ENCODE measurements at places on chromosomes 1 and 21.

DNA sequence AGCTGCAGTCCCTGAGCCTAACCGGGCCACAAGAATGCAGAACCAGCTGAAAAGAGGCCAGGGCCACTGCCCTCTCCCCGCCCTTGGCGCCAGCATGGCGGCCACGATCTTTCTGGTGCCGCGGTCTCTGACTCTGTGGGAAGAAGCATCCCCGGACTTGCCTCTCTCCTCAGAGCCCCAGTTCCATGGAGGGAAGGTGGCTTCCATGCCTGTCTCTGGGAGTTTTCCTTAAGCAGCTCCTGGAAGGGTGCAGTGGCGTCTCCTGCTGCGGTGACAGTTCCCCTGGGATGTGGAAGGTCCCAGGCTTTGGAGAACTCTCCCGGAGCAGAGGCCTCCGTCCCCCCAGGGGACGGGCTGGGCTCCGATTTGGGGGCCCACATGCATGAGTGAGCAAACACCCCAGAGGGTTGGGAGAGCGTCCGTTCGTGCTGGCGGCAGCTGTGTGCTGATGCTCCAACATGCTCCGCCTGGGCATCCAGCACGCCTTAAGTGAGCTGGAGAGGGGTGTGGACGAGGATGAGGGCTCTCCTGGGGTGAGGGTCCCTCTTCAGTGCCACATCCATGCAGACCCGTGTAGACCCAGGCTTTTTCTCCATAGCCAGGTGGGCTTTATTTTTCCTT is 109.8 kb upstream of the COL6A1 start:
- DNase-seq = no peak

GRCh38 chr1:18642278-18643095 is 11.8 kb downstream of the PAX7 start:
- no peak for DNase-seq

GRCh38 chr1:94666797-94667196 is 125.2 kb upstream of the F3 start:
- no peak for DNase-seq

DNA sequence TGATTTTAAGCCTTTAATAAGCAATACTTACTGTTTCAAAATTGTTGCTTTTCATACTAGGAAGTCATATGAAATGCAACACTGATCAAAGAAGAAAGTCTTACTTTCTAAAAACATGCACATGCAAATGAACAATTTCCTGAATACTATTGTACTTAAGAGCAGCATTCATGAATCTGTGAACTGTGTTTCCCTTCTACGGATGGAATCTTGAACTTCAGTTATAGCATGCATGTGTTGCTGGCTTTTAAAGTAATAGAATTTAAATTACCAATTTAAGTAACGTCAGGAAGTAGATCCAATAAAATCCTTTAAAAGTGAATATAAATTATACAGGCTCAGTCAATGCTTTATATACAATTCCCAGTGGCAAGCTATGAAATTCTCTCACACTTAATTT is 348.9 kb downstream of the KCNT2 start:
- DNase-seq = no peak

GRCh38 chr1:192951691-192952460 is 107.3 kb downstream of the UCHL5 start:
- DNase-seq = no peak

- DNase-seq = no peak
Measured at GRCh38 chr1:162861101-162861500, at the start of gene CCDC190. Gene CCDC190, minus strand, starts transcription at chr1:162861175. Its CDS starts 1,529 bp downstream, at chr1:162859646.

GRCh38 chr1:3389093-3389833 is 65.2 kb upstream of the ARHGEF16 start:
- no peak for DNase-seq

- no peak for DNase-seq
Measured at GRCh38 chr1:7247158-7247557, 461.9 kb downstream of the CAMTA1 start.

DNA sequence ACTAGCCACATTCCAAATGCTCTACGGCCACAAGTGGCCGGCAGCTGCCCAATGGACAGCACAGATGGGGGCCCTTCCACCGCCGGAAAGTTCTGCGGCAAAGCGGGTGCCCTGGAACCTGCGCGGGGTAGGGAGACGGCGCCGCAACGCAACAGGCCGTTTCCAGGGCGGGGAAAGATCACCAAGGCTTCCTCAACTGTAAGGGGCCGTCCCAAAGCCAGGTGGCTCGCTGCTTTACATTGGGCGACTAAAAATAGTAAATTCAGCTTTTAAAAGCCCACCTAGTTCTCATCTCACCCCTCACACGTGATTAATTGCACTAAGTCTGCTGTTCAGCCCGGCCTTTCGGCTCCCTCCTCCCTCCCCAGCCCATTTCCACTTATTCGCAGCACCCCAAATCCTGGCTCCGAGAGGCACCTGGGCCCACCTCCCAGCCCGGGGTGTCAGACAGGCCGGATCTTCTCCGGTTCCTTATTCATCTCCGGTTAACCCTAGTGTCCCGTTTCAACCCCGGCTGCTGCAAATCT is 643 bp downstream of the CFAP298 start:
- no peak for DNase-seq

DNA sequence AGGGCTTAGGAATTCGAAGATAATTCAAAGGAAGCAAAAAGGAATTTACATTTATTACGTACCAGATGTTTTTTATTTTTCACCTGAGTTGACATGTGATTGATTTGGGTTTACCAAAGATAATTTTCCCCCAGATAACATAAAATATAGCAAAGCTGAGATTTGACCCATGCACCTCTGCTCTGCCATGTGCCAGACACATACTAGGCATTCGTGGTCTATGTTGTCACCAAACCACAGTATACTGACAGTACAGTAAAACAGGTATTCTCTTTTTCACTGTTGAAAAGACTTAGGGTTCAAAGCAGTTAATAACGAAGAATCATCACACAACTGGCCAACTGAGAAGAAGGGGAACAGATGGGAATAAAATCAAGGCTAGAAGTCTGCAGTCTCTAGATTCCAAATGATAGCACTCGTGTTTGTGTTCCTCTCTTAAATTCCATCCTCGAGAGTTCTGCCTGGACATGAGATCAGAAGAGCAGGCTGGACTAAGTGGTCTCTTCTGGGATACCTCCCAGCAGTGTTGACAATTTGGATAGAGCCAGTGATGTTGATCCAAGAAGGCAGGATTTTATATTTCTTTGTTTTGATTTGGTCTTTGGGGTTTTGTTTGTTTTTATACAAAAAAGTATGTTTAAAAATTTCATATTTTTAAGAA is 85.3 kb upstream of the RAVER2 start:
- DNase-seq = no peak

GRCh38 chr21:40845441-40845995 is 1.4 kb downstream of the DSCAM start:
- no peak for DNase-seq

DNA sequence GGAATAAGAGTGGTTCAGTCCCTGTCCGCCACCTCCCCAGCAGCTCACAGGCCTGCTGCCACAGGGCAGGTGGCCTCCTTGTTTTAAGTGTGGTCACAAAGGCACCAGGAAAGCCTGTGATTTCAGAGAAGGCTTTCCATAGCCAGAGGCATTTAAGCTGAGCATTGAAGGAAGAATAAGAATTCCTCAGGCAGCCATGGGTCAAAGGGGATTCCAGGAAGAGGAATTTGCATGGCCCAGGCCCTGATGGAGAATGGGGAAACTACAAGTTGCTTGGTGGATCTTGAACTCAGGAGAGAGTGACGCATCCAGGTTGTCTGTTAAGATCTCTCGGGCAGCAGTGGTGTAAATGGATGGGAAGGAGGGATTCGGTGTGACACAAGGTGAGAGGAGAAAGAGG is 66.7 kb downstream of the KLHDC7A start:
- DNase-seq = no peak

DNA sequence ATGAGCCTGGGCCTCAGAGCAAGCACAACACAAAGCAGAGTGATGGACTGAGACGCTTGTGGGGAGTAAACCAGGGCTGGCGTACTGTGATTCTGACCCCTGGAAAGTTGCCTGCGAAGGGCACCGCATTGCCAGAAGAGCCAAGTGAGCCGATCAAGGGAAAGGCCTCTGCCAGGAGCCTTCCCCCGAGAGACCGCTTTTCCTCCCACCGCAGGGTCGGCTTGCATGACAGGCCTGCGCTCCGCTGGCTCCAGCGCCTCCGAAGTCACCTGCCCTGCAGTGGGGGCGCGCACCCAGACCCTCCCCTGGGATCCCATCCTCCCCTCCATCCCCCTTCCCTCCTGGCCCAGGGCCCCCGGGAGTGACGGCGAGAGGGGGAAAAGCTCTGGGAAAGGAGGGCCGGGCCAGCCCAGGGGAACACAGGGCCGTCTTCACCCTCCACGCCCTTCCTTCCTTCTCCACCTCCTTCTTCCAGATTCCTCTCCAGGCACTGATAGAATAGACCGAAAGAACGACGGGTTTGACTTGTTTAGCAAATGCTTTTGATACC is 165.0 kb downstream of the TRIM33 start:
- DNase-seq = no peak

DNA sequence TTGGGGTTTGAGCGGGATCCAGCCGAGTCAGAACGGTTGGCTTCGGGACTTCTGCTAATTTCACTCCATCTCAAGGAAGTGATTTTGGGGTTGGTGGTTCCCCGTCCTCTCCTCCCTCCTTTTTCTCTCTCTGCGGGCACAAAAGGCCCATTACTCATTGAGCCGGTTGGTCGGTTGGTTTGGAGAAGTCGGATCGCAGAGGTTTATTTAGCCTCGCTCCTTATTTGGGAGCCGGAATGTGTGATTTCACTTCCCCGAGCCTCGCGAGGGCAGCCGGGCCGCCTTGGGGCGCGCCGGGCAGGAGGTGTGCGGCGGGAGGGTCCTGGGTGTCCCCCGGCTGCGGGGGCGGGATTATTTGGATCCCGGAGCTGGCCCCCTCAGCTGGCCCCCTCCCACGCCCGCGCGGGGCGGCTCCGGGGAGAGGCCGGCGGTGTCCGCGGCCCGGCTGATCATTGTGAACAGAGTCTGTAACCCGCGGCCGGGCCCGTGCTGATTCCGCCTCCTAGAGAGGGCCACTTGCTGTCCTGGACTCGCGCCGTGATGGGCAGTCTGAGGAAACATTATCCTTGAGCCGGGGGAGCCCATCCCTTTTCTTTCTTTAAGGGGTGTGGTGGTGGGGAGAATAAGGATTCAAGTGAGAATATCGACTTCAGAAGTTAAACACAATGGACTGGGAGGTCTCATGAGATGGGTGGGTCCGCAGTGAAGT is 1.2 kb downstream of the MAPKAPK2 start:
- no peak for DNase-seq

GRCh38 chr1:181803421-181803820 is 258.1 kb downstream of the ZNF648 start:
- DNase-seq = no peak

GRCh38 chr1:149887456-149888246 is 11.7 kb upstream of the BOLA1 start:
- peak; percentile 100 for DNase-seq

DNA sequence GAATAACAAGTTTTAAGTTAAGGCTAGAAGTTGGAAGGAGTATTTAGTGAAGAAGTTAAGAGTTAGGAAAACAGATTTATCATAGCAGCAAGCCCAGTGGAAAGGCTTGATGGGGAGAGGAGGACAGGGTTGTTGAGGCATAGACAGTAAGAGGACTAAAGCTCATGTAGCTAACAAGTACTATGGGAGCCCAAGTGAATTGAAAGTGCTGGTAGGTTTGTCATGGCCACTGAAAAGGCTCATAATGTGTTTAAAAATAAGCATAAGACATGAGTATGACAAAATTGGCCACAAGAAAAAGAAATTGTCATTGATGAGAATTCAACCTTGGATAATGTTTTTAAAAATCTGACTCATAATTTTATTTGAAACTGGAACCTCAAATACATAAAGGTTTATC is 49.2 kb upstream of the CRB1 start:
- DNase-seq = no peak

- DNase-seq = no peak
Measured at GRCh38 chr1:208934933-208935332, 648.6 kb upstream of the CAMK1G start.

- no peak for DNase-seq
Measured at GRCh38 chr1:174777262-174777661, 222.5 kb upstream of the CACYBP start.

DNA sequence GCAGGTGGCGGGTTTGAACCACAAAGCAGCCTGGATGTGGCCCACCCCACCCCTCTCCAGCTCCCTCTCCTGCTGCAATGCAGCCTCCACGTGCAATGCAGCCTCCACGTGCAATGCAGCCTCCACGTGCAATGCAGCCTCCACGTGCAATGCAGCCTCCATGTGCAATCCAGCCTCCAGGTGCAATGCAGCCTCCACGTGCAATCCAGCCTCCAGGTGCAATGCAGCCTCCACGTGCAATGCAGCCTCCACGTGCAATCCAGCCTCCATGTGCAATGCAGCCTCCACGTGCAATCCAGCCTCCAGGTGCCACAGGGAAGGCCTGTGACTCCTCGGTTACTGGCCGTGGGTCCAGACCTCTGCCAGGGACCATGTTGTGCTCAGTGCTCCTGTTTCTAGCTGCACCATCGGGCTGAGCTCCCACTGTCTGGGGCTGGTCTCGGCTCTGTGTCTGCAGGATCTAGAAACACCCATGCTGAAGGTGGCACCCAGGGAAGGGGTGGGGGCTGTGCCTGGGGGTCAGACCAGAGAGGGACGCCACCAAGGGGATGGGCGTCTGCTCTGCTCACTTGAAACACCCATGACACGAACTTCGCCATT is 11.9 kb upstream of the LRRC3 start:
- no peak for DNase-seq

DNA sequence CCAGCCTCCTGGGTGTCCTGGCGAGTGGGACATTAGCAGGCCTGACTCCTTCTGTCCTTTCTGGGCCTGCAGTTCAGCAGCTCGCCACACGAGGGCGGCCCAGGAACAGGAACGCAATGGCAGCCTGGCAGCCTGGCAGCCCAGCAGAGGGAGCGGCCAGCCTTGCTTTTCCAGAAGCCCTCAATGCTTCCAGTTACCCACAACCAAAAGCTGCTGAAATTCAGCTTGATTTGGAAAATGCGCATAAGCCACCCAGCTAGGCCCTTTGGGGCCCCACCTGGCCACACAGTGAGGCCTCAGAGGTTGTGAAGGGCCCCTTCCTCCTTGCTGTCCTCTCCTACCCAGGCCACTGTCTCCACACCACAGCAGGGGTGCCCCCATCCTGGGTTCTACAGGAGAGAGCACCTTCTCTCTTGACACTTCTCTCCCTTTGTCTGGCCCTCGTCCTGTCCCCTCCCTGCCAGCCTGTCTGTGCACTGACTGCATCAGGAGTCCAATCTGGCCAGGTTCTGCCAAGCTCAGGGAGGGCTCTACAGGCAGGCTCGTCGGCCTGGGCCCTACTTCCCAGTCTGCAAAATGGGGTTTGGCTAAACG is 103.4 kb upstream of the VAMP3 start:
- DNase-seq = no peak

DNA sequence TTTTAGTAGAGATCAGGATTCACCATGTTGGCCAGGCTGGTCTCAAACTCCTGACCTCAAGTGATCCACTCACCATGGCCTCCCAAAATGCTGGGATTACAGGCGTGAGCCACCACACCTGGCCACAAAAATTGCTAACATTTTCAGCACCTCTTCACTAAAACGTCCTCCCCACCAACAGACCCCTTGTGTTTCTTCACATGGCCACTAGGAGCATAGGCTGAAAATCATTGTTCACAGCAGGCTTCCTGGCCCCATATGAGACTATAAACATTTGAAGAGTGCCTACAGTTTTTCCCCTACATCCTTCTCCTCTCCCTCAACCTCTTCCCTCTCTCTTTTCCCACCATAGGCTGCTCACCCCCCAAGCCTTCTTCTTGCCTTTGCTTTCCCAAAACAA is 28.0 kb upstream of the SFPQ start:
- DNase-seq = no peak
